ENCODE measurements at places on chromosomes 16 and 17.

DNA sequence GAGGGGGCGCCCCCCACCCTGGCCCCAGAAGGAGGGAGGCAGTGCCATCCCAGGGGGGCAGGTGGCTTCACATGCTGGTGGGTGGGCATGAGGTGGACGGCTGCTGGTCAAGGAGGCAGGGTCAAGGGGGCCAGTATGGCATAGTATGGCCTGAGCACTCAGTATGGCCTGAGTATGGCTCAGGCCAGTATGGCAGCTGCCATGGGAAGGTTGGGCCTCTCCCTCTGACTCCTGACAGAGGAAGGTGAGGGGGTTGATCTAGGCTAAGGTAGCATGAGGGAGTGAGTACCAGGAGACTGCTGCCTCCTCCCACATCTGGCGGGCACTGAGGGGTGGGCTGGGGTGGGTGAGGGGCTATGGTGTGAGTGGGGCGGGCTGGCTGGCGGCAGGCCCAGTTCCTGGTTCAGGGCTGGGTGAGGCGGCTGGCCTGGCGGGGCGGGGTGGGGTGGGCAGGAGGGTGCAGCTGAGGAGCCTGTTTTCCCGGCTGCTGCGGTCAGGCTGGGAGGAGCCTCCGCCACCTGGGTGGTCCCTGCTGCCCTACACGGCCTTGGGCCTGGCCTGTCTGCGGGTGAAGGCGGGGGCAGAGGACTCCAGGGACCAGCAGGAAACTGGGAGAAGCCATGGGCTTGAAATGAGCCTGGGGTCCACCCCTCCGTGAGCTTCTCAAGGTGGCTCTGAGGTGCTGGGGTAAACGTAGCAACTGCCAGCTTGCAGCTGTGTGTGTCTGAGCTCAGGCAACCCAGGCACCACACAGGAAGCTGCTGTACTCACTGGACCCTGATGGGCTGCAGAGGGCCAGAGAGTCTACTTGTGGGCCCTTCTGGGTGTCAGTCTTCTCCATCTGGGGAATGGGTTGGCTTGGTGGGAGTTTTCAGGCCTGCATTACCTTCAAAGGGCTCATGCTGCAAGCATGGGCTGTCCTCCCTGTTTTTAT lies 57.0 kb downstream of the RAI1 start:
- DNase-seq: no peak

DNA sequence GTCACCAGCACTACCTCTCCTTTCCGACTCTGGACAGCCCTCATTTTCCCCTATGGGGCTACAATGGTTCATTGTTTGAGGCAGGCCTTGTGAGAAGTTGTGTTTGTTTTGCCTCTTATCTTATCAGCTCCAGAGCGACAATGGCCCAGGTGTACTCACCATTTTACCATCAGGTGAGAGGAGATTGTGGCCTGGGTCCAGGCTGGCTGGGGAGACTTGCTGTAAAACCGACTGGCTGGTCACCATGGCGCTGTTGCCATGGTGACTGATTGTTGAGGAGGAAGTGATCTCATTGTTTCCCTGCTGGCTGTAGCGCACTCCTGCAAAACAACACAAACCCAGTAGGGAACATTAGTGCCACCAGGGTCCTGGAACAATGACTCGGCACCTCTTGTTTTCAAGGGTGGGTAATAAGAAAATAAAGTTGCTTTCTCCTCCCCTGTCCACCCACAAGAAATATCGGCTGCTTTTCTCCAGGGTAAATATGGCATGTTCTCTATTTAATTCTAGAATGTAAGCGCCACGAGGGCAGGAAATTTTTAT lies 34.4 kb downstream of the HNF1B start:
- no peak for DNase-seq

GRCh38 chr16:75333721-75334163 lies 82.3 kb upstream of the BCAR1 start:
- DNase-seq: no peak

DNA sequence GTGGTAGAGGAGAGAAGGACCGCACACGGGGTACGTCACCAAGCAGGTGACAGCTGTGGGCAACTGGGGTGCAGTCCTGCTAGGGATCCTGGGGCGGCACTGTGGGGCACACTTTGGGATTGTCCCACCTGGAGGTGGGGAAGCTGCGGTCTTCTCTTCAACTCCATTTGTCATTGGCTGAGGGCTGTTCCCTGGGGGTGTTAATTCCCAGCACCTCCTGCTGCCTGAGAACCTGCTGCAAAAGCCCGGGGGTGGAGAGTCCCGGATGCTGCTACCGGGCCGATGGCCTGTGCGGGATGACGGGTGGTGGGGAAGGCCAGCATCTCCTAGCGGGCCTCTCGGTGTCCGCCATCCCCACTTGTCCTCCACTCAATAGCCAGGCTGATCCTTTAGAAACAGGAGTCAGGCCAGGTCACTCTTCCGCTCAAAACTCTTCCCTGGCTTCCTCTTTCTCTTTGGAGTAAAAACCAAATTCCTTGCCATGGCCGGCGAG lies 100.2 kb downstream of the CYLD start:
- DNase-seq: no peak

GRCh38 chr17:67619555-67619954 lies 98.2 kb upstream of the NOL11 start:
- no peak for DNase-seq

GRCh38 chr16:86882586-86883280 lies 304.4 kb downstream of the FOXL1 start:
- no peak for DNase-seq

GRCh38 chr16:16797239-16797638 lies 418.3 kb downstream of the NPIPA7 start:
- peak; percentile 3 for DNase-seq

DNA sequence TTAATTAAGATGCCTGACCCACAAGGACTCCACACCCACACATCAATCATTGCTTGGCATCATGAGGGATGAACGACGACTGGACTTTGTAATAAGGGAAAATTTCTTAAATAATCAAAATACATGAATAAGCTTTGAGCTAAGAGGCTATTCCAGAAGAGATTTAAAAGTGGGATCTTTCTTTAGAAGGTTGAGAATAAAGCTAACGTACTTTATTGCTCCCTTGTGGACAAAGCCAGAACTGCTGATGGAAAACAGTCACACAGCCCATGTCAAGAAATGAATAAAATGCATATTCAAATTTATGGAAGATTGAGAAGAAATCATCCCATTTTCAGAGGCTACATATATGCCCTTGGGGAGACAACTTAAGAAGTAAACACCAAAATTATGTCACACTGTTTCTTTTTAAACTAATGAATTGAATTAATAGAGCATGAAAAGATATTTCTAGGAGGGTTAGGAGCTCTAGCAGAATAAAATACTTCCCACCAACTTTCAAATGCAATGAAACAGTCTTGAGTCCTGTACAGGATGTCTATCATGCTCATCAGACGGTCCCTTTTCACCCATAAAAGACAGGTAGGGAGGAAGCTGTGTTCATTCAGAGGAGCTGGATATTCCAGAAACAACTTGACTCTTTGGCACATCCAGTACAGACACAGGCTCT lies 60.2 kb upstream of the PHOSPHO1 start:
- peak; percentile 12 for DNase-seq

GRCh38 chr16:8849411-8850011 lies 19.3 kb downstream of the CARHSP1 start:
- no peak for DNase-seq

GRCh38 chr16:4682084-4682591 lies 11.2 kb upstream of the NUDT16L1 start:
- DNase-seq: no peak

GRCh38 chr16:35365675-35366074 lies 1906.3 kb downstream of the TP53TG3F start:
- DNase-seq: no peak

GRCh38 chr16:8346294-8346693 lies 244.0 kb downstream of the TMEM114 start:
- no peak for DNase-seq

DNA sequence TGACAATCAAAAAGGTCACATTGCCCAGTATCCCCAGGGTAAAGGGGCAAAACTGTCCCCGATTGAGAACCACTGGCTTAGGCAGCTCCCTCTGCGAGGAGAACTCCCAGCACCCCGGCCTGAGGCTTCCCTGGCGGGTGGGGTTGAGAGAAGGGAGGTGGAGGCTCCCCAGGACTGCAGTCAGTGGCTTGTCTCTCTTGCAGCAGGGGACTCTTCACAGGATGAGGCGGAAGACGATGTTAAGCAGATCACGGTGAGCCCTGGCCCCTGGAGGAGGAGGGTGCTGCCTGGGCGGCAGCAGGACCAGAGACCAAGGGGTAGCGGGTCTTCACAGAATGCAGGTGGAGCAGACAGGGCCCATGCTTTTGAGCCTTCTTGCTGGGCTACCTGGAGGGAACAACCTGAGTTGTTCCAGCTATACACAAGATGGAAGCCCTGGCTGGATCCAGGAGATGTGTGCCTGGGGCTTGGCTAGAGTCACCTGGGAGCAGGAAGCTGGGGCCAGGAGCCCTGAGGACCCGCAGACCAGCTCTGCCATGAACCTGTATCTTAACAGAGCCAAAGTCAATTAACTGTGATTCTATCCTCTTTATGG lies 16.8 kb downstream of the POLR3E start:
- DNase-seq: no peak

- no peak for DNase-seq
These were observed 35.5 kb upstream of the ETV4 start for GRCh38 chr17:43581613-43582012.

DNA sequence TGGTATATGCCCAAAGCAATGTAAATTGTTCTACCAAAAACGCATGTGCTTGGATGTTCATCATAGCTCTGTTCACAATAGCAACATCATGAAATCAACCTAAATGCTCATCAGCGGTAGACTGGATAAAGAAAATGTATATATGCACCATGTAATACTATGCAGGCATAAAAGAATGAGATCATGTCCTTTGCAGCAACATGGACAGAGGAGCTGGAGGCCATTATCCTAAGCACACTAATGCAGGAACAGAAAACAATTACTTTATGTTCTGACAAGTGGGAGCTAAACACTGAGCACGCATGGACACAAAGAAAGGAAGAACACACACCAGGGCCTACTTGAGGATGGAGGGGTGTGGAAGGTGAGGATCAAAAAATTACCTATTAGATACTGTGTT lies 33.7 kb downstream of the TANC2 start:
- no peak for DNase-seq

DNA sequence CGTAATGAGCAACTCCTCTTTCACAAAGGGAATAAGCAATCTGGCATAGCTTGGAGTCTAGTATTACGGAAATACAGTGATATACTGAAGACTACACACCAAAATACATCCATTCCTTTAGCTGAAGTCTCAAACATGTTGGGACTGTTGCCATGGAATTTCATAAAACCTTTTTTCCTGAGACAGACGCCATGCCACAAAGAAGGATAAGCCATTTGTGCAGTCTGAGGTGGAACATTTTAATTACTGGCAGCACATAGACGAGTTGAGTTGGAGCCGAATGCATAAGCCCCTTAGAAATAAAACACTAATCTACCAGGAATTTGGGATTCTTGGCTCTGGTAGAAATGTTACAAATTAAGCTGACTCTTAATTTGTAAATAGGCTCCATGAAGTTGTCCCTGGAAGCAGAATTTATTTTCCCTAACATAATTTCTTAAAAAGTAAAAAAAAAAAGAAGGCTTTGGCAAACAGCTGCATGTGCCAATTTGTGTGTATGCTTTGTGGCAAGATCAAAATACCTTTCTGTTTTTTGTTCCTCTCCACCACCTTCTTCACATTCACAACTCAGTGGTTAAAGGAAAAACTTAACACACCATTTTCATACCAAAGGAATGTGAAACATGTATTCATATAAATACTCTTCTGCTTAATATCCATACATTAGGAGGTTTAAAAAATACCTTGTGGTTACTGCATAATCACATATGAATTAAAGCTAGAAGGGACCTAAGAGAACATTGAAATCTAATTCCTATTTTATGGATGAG lies 25.5 kb downstream of the GRB7 start:
- DNase-seq: no peak

DNA sequence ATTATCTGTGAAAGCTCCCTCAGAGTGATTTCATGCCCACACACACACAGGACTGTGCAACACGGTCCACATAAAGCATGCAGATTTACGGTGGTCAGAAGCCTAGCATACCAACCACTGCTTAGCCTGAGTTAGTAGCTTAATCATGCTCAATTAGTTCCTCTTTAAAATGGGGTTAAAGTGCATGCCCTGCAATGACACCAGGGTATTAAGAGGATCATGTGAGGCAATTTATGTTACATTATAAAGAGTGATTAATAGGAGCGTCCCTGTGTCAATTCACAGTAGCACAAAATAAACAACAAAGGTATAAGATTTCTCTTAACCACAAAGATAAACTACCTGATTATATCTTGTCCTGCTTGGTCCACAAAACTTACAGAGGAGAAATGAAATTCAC lies 39.8 kb downstream of the C17orf67 start:
- no peak for DNase-seq

GRCh38 chr17:5526821-5527598 lies 40.6 kb downstream of the MIS12 start:
- peak; percentile 84 for DNase-seq

DNA sequence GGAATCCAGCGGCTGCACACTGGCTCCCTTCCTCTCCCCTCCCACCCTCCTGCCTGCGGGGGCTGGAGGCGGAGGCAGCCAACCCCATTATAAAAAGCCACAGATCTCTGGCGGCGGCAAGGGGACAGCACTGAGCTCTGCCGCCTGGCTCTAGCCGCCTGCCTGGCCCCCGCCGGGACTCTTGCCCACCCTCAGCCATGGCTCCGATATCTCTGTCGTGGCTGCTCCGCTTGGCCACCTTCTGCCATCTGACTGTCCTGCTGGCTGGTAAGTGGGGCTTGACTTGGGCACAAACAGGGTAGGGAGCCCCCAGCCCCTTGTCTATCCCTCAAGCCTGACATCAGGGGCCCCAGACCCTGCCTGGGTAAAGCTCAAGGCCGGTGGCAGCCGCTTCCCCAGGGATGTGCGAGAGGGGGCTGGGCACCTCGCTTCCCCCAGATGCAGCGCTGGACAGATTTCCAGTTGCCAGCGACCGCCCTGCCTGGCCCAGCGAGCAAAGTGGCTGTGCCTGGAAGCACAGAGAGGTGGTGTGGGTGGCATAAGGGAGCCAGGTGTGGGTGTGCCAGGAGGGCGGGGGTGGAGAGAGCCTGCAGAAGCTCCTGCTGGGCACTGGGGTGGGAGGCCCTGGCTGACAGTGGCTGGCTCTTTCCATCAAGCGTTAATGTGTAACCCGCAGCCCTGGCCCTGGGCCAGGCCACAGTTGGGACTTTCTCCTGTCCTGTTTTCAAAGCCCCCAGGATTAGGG lies at the start of gene CX3CL1:
CX3CL1 (plus strand) TSS at position 119 of the 745 bp plus-strand sequence; CDS start at position 198, 79 bp downstream.
- DNase-seq: no peak

DNA sequence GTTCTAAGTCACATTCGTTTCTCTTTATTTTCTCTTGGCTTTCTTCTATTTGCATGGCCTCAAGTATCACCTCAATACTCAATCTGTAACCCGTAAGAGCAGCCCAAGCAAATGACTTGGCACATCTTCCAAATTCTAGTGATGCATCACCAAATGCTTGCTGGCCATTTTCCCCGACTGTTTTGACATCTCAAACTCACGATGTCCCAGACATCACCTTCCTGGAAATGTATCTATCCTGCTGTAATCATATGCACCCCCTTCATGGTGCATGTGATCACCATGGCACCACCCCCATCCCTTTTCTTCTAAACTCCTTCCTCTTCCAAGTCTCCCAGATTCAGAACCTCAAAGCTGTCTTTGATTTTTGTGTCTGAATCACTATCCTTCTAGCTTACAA lies 24.0 kb upstream of the ABCA5 start:
- DNase-seq: no peak

GRCh38 chr16:30585022-30585399 lies 486 bp downstream of the ZNF785 start:
- peak; percentile 36 for DNase-seq

GRCh38 chr17:78241277-78242023 lies 10.0 kb downstream of the TMEM235 start:
- DNase-seq: no peak

- no peak for DNase-seq
These were observed 48.9 kb downstream of the GTF3C1 start for GRCh38 chr16:27500801-27501200.

GRCh38 chr17:64781810-64782555 lies 119.9 kb upstream of the SMURF2 start:
- DNase-seq: no peak

Measured in activated CD4-positive, alpha-beta T cell treated with anti-CD3 and anti-CD28 coated beads for 48 hours (primary cell).